Prostate gland (tissue), 2 donors: ENCODE measurements at places on chromosomes 12 and 14.

DNA sequence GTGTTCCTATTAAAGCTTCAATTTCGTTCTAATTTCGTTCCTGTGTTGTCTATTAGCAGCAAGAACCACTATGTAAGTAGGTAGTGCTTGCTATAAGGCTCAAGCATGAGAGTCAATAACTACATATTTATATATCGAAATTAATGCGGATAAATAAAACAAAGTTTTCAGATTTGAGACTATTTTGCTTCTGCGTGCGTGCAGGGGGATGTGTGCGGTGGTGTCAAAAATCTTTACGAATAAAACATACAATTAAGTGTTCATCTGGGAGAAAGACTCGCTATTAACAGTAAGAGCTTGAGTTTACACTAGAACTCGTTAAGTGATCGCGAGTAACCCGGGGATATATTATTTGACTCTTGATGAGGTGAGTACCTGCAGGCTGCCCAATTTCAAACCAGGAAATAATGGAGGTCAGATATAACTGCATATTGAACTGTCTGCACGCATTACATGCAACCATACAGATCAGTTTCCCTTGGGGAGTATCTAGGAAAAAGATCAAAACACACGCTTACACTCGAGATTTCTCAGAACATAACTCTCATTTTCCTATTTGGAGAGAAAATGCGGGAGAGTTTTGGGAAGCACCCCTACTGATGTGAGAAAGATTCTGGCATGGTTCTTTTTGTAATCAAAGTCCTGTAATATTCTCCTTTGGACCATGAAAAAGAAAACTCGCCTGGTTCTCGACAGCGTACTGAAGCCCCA is 813 bp downstream of the TWF1 start:
- peak; percentile 8 for DNase-seq

GRCh38 chr12:78167510-78167909 is 336.8 kb downstream of the NAV3 start:
- no peak for DNase-seq

DNA sequence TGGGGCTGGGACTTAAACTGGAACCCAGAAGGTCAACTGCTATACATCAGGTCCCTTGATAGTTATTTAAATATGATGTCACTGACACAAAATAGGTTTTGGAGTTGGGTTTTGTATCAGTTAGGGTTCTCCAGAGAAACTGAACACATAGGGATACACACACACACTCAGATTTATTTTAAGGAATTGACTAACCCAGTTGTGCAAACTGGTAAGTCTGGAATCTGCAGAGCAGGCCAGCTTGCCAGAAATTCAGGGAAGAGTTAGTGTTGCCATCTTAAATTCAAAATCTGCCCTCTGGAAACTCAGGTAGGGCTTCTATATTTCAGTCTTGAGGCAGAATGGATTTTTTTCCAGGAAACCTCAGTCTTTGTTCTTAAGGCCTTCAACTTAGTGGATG is 36.9 kb downstream of the MAPK1IP1L start:
- DNase-seq, result no peak

DNA sequence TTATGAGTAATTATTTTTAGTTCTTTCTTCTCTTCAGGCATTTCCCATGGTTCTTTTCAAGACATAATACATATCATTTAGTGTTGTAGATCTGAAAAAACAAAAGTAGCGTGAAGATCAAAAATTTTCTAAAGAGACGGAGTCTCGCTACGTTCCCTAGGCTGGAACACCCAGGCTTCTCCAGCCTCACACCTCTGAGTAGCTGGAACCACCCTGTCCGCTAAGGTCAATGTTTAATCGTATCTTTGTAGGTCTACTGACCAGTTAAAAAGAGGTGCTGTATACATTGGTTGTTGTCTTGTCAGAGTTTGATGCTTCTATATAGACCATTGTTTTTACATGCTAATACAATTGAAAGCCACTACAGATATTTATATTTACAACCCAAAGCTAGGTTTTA is 1.3 kb upstream of the HIF1A start:
- DNase-seq, result no peak

- no peak for DNase-seq
Measured at GRCh38 chr14:68174446-68174845, 354.9 kb downstream of the RAD51B start.

DNA sequence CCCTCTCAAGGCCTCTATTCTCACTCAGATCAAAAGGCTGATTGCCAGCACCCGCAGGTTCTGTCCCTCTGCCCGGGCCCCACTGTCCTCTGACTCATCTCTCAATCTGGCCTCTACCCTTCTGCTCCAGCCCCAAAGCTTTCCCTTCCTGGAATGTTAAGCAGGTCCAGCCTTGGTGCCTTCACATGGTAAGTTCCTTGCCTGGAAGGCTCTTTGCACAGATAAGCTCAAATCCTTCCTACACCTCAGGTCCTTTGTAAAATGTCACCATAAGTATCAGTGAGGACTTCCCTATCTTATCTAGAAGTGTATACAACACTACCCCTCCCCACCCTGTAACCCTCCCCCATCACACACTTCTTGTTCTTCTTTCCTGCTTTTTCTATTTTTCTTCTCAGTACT is 22.2 kb downstream of the LPCAT3 start:
- no peak for DNase-seq

DNA sequence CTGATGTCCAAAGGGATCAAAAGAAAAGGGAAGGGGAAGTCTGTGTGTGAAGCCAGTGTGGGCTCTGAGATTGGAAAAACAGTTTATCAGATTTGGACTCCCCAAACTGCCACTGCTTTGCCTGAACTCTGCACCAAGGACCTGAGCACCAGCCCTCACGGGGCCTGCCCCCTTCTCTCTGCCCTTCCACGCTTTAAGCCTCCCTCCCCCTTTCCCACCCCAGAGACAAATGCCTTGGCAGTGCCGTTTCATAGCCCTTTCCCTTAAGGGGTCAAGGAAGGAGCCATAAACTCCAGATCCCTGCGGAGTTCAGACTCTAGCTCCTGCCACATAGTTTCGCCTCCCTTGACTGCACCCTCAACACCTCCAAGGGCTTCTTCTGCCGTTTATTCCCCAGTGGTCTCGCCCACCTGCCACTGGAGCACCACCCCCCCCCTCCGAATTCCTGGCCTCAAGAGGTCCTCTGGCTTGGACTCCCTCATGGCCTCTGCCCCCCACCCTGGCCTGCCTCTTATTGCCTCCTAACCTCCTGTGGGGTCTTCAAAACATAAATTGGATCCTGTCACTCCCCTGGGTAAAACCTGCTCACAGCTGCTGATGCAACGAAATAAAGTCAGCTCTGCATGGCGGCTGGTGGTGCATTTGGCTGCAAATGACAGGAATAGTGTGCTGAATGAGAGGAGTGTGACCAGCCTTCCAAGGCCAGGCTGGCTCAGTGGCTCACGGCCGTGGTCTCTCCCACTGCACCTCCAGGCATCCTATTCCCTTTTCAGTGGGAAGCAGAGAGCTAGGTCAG is 18.8 kb downstream of the SLC25A29 start:
- DNase-seq, result no peak

DNA sequence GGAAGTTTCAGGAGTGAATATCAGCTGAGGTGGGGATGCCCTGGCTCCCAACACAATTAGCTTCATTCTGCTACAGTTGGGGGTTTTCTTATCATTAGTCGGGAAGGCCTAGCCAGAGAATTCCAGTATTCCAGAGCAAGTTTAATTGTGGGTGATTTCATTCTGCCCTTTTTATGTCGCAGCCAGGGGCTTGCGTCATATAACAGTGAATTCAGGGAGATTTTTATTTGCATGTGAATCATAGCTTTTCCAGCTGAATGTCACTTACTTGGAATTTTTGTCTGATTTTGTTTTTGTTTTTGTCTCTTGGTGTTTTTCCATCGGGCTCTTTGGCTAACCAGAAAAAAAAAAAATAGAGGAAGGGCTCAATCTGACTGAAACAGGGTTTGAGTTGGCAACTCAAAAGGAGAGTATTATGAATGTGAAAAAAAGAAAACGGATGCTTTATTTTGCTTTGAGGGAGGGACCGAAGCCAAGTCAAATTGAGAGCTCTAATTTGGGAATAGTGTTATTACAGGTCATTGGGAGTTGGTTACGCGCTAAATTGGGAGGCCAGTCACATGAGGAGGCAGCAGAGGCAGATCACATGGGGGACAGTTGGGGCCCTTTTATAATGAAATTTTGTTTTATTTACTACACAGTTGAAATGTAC is 119.4 kb downstream of the SAMD4A start:
- no peak for DNase-seq

DNA sequence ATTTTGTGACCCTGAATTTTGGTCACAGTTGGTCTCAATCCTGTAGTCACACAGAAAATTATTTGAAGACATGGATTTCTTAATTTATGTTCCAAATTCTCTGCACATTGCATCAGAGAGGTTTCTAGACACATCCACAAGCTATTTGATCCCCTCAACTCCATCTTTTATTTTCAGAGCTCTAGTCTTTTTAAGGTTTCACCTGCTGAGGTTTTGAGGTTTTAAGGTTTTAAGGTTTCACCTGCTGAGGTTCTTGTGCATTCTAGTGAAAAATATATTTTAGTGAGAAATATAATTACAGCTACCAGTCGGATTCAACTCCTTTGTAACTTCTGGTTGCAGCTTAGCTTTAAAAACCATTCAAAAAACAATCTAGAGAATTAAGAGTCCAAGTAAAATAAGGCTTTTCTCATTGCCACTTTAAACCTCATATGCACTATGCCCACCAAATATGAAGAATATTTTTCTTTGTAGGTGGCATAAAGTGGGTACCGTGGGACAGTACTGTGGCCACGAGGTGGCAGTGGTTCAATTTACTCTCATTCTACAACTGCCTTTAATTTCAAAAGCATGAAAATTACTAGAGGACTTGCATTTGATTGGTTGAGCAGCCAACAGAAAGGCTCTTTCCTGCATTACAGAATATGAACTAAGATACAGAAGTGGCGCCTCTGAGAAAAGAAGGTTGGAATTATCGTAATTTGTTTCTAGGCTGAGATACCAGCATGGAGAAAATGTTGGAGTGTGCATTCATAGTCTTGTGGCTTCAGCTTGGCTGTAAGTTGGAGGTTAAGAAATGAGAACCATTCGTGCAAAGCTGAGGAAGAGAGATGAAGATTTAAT is 366.5 kb upstream of the OR4E1 start:
- DNase-seq, result no peak

DNA sequence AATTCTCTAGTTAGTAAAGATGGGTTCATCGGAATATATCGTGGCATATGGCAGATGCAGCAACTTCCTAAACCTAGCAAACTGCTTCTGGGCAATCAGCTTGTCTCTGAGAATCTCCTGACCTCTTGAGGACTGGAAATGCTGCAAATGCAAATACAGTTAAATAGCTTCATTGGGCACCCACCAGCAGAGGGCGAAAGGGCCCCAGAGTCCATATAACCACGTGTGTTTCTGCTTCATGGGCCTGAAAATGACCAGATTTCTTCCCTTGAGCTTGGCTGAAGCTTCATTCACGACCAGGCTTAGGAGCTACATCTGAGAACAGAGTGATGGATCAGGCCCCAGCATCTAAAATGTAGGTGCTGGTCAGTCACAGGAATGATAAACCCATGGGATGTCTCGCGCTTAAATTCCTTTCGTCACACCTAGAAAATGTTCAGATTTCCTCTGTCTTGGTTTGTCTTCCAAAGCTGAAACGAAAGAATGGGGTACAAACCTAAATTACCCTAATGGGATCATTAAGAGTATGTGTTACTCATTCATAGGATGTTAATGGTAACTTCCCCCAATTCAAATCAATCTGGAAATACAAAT is 1482.5 kb upstream of the TMEM132C start:
- no peak for DNase-seq

DNA sequence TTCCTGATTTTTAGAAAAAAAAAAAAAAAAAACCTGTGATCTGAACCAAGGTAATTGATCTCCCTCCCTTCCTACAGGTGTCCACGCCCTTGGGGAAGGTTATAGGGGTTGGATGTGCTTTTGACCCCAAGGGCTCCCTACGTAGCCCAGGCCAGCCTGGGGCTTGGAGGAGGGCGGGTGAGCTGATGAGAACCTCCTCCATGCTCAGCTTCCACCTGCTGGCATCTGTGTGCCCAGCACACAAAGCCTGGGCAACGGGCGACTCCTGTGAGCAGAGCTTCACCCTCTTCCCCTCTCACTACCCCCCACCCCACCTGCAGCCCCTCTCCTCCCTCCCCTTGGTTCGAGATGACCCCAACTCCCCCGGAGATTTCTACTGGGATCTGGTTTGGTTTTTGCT is 25.3 kb upstream of the INF2 start:
- no peak for DNase-seq

DNA sequence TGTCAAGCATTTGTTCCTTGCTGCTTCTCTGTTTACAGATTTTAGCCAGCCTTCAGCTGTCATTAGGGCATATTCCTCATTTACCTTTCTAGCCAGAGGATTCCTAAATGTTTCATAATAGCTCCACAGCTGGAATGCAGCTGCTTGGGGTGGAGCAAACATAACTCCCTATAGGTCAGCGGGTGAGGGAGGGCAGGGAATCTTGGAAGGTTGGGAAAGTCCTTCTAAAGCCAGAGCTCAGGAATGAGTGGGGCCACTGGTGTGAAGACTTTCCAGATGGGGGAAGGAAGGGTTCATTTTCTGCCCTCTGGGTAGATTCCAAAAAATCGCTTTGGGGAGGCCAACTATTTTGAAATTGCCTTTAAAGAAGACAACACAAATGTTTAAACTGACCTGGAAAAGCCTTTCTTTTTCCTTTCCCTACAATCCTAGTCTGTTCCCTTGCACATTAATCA is 16.3 kb upstream of the IRF2BPL start:
- no peak for DNase-seq

DNA sequence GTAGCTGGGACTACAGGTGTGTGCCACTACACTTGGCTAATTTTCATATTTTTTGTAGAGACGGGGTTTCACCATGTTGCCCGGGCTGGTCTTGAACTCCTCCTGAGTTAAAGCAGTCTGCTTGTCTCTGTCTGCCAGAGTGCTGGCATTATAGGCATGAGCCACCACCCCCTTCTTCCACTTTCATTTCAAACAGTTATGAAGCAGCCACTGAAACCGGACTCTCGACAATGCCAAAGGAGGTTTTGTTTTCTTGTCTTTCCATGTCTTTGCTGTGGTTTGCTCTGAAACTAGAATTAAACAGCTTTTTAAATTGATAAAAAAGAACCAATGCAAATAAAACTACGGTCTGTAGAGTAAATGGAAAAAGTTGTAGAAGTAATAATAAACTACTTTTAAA is 30.4 kb downstream of the RAP1B start:
- no peak for DNase-seq

GRCh38 chr12:89353823-89354611 is 1.7 kb upstream of the DUSP6 start:
- peak; percentile 77 for DNase-seq

- DNase-seq, result no peak
Measured at GRCh38 chr14:99508896-99509629, 27.9 kb downstream of the CCNK start.

GRCh38 chr12:108751821-108752220 is 20.5 kb upstream of the CORO1C start:
- DNase-seq, result no peak

GRCh38 chr14:88868558-88869159 is 44.2 kb downstream of the TTC8 start:
- peak; percentile 10 for DNase-seq

- no peak for DNase-seq
Measured at GRCh38 chr14:105326891-105327694, 12.5 kb downstream of the PACS2 start.

- DNase-seq, result no peak
Measured at GRCh38 chr12:77965790-77966189, 135.1 kb downstream of the NAV3 start.
